ENCODE measurements at places on chromosomes 4 and X. TPM values are rescaled to one million over a fixed set of nuclear protein-coding genes. Genes with fewer than 3 reads are reported as not detected.

Gene TRIML1
- polyA plus RNA-seq, result not detected

Gene DSPP
- polyA plus RNA-seq, result not detected

Gene SSX3
- not detected for polyA plus RNA-seq

Gene KCNIP4
- not detected for polyA plus RNA-seq

All from liver (tissue), 10 donors.